ENCODE measurements at places on chromosomes 2 and 18.

DNA sequence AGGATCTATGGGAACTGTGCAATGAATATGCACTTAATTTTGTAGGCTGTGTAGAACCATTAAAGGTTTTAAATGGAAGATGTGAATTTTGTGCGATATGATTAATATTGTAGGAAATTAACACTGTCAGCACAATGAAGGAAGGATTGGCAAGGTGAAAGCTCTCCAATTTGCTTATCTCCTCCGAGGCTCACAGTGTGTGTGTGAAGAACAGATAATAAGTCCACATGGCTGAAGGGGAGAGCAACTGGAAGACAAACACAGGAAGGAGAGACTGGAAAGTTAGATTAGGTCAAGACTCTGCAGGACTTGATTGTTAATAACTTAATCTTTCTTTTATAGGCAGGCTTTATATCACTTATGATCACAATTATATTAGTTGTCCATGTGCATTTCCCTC lies 269.7 kb upstream of the VRK2 start:
- no peak for DNase-seq

- no peak for DNase-seq
These were observed 368.4 kb downstream of the MTX2 start for GRCh38 chr2:176637486-176638166.

GRCh38 chr2:238790126-238790832 lies 57.6 kb upstream of the TWIST2 start:
- no peak for DNase-seq

DNA sequence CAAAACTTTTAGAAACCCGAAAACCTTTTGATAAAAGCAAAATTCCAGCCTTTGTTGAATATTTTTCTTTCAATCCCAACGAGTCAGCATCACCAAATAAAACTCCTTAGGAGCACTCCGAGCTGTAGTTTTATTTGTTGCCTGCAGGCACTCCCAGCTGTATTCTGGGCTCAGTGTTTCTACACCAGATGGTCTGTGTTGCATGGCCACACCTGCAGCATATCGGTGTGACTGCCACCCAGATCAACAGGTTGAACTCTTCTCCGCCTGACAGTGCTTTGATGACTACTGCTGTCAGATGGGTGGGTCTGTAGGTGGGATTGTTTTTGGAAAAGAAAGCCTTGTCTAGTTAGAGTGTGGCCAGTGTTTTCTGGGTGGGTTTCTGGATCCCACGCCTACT lies 32.7 kb downstream of the APCDD1 start:
- no peak for DNase-seq

All from activated effector memory CD4-positive, alpha-beta T cell treated with anti-CD3 and anti-CD28 coated beads, Interleukin-2, amount 50 U/mL, for 16 hours (primary cell).